CD4-positive, alpha-beta T cell (primary cell): ENCODE measurements at places on chromosomes 5 and 9. TPM values are rescaled to one million over a fixed set of nuclear protein-coding genes. Genes with fewer than 3 reads are reported as not detected.

STOM gene
- total RNA-seq: 27.9 TPM

PAPPA gene
- 0.03 TPM for total RNA-seq

DNA sequence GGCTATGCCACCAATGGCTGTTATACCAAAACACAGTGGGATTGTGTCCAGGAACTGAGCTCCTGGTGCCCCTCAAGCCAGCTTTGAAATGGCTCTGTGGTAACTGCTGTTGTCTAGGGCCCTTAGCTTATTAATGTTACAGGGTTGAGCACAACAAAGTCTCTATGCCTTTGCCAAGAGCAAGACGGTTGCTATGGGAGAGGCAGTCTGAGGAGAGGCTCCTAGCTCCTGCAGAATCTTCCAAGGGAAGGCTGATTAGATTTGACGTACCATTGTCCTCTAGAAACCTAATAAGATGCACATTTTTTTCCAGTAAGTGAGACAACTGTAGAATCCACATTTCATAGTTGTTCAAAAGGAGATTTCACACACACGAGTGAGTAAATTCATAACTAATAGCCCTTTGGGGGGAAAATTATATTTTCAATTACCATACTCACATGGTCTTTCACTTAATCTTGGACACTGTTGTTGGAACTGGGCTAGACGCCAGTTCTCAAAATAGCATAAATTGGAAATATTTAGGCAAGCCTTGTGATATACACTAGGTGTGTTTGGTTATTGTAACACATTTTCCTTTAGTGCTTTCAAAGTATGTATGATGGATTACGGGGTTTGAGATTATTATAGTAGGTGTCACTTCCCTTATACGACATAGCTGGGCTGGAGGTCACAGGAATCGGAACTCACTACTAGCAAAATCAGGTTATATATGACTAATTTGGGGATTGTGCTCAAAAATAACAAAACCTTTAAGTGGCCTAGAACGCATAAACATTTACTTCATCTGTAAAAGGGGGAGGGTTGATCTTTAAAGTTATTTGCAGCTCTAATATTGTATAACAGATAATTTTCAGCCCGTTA is 186.3 kb upstream of the EGFLAM start:
- H3K27me3 ChIP-seq: no peaks in the 10 kb centered on the region
- no peak for DNase-seq
- H3K4me1 ChIP-seq: no peaks in the 10 kb centered on the region
- no peak overlapping the region for H3K4me3 ChIP-seq
- H3K36me3 ChIP-seq: no peaks in the 10 kb centered on the region
- no peak overlapping the region for H3K27ac ChIP-seq

PFN3 gene
- total RNA-seq: not detected

DNA sequence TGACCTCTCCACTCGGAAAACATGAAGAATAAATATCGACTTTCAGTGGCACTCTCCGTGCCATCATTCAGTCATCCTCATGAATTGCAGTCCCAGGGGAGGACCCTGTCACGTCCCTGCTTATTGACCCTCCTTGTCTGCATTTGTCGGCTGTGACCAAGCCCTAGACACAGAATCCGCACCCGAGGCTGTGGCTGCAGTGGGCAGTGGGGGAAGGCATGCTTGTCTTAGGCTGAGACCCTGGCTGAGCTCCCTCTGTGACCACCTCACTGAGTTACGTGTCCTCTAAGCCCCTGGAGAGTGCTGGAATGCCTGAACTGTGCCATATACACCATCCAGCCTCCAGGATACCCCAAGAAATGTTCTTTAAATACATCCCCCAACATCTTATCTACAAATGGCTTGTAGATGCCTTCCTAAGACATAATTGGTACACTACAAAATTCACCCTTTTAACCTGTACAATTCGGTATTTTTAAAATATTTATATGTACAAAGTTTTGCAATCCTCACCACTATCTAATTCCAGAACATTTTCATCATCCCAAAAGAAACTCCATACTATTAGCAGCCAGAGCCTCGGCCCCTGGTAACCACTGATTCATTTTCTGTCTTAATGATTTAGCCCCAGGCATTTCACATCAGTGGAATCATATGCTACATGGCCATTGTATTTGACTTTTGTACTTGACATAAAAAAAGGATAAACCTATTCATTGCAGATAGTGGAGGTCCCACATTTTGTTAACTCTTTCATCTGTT is 80.8 kb upstream of the ICE1 start:
- no peak overlapping the region for H3K27ac ChIP-seq
- no peak overlapping the region for H3K4me3 ChIP-seq
- no peaks in the 10 kb centered on the region for H3K4me1 ChIP-seq
- no peak for DNase-seq
- H3K36me3 ChIP-seq: no peaks in the 10 kb centered on the region
- no peaks in the 10 kb centered on the region for H3K27me3 ChIP-seq

FAM153A gene
- 115 TPM for total RNA-seq

HARS1 gene
- 53.5 TPM for total RNA-seq

ITK gene
- total RNA-seq: 289 TPM

- H3K27me3 ChIP-seq: no peaks in the 10 kb centered on the region
- no peak overlapping the region for H3K27ac ChIP-seq
- no peak overlapping the region for H3K4me3 ChIP-seq
- no peaks in the 10 kb centered on the region for H3K4me1 ChIP-seq
Measured at GRCh38 chr9:127283917-127284497, 19.4 kb downstream of the GARNL3 start.

SEMA6A gene
- total RNA-seq: not detected

DNA sequence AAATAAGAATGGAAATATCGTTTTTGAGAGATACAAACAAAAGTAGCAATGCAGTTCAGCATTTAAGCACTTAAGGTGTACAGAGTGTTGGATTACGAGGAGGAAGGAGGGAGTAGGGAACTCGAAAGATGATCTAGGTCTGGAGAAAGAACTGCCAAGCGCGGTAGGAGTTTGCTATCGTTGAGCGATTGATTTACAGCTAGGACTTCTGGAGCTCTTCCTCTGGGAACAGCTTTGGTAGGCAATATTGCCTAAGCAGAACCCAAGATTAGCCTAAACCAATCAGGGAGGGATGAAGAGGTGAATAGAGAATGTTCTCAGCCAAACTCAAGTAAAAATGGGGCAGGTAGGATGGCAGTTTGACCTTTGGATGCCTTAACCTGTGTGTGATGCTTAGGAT is 965 bp downstream of the CLTA start:
- peaks cover 7% of the 10 kb centered on the region for H3K36me3 ChIP-seq
- H3K4me1 ChIP-seq: peaks cover 44% of the 10 kb centered on the region
- peak overlapping the region; percentile 62 for H3K4me3 ChIP-seq
- no peaks in the 10 kb centered on the region for H3K27me3 ChIP-seq
- no peak overlapping the region for H3K27ac ChIP-seq

DNA sequence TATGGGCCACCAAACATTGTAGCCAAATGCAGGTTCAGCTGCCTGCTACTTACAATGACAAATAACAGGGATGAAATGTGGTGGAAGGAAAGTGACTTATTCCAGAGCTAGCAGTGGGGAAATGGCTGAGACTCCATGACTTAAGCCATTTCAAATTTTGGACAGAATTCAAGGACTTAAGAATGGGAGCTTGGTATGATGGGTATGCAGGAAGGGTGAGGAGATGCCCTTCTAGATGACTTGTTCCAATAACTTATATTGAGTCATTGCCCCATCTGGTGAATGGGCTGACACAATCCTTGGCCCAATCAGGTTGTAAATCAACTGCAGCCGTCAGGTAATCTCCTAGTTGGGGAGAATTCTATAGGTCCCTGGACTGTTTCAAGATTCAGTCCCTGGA is 230.7 kb upstream of the SGCD start:
- H3K4me3 ChIP-seq: no peak overlapping the region
- DNase-seq: no peak
- H3K36me3 ChIP-seq: no peaks in the 10 kb centered on the region
- H3K27ac ChIP-seq: no peak overlapping the region
- H3K4me1 ChIP-seq: no peaks in the 10 kb centered on the region

NMUR2 gene
- not detected for total RNA-seq

GRCh38 chr5:169801781-169802180 is 164.7 kb downstream of the DOCK2 start:
- H3K4me3 ChIP-seq: no peak overlapping the region
- no peak overlapping the region for H3K27ac ChIP-seq
- peaks cover 9% of the 10 kb centered on the region for H3K4me1 ChIP-seq
- no peaks in the 10 kb centered on the region for H3K27me3 ChIP-seq
- DNase-seq: no peak

SLC6A3 gene
- 0.08 TPM for total RNA-seq

DNA sequence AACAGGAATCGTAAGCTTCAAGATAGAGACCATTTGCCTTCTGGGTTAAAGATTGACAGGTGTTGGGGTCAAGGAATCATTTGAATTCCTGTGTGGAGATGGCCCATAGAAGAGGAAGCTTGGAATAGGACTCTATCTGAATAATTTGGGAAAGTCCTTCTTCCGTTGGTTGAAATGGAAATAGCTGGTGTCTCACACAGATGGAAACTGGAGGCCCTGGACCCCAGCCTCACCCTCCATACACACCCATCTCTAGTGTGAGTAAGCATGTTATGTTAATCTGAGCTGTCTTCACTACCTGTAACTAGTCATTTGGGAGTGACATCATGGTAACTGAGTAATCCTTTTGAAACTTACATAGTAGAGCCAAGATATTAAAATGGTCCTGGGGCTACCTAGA is 184.4 kb downstream of the CD180 start:
- no peak overlapping the region for H3K4me3 ChIP-seq
- peaks cover 12% of the 10 kb centered on the region for H3K4me1 ChIP-seq
- no peak for DNase-seq
- no peaks in the 10 kb centered on the region for H3K27me3 ChIP-seq

- H3K36me3 ChIP-seq: no peaks in the 10 kb centered on the region
- H3K4me3 ChIP-seq: peak overlapping the region; percentile 81
- peaks cover 61% of the 10 kb centered on the region for H3K4me1 ChIP-seq
Measured at GRCh38 chr5:139392324-139392677, 2.6 kb upstream of the MZB1 start.

IFNA13 gene
- total RNA-seq: not detected

DNA sequence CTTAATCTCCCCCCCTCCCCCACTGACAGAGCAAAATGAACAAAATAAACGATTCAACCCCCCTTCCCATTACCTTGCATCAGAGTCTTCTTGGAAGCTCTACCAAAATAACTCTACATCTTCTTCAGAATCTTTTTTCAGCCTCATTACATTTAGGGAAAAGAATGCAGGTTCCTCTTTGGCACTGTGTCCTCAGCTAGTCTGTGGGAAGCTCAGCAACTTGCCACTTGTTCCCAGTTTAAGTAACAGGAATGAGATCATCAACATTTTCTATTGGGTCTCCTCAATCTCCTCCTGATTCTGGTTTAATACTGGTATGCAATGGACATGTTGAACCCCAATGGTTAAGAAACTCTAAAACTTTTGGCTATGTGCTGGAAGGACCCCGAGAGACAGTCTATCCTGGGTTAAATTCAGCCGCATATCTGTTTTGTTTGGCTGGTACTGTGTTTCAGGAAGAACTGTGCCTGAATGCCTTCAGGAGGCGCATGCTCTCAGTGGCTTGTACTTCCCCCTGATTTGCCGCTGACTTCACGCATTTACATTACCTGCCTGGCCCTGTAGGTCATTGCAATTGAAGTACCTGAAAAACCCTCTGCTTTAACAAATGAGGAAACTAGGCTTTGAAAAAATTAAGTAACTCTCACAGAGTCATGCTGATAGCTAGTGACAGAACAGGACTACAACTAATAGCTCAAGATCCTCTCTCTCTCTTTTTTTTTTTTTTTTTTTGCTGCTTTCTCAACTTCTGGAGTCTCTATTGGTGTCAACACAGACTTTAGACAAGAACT is 78.1 kb upstream of the HMHB1 start:
- no peak overlapping the region for H3K27ac ChIP-seq
- no peak overlapping the region for H3K4me3 ChIP-seq
- no peaks in the 10 kb centered on the region for H3K36me3 ChIP-seq
- H3K27me3 ChIP-seq: no peaks in the 10 kb centered on the region

- H3K27me3 ChIP-seq: no peaks in the 10 kb centered on the region
- H3K27ac ChIP-seq: no peak overlapping the region
- no peak overlapping the region for H3K4me3 ChIP-seq
- no peaks in the 10 kb centered on the region for H3K4me1 ChIP-seq
- no peak for DNase-seq
Measured at GRCh38 chr5:124370601-124371000, 375.8 kb downstream of the ZNF608 start.

- H3K36me3 ChIP-seq: no peaks in the 10 kb centered on the region
- no peaks in the 10 kb centered on the region for H3K4me1 ChIP-seq
- no peak for DNase-seq
Measured at GRCh38 chr9:123522251-123522650, 166.3 kb downstream of the CRB2 start.

PNPLA7 gene
- total RNA-seq: 8.4 TPM

DNA sequence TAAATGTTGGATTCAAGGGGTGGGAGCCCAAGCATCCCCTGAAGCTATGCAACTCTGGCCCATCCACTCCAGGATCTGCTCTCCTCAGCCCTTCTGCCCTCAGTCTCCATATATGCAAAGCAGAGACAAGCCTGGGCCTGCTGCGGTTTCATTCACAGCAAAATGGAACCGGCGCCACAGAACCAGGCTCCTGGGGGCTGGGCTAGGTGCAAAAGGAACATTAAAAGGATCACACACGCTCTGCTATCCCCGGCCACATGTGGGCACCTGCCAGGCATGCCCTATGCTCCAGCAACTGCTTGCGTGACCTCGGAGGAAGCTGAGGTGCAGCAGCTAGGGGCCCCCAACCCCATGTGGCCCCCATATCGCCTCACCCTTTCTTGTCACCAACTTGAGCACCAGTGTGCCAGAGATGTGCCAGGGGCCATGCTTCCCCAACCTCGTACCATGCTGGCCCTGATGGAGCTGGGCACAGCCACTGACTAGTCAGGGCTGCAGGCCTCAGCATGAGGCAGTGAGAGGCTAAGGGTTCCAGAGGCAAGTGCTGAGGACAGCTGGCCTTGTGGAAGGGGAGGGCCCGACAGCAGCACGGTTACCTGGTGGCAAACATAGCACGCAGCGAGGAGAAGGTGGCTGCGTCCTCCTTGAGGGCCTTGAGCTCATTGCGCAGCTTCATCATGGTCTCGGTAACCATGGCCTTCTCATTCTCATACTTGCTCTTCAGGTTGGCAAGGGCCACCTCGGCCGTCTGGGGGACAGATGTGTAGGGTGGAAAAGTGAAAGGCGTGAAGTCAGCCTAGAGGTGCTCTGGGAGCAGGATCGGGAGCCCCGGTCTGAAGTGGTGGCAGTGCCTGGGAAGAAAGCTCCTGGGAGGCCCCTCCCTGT is 47.2 kb downstream of the BICD2 start:
- DNase-seq: no peak
- H3K4me1 ChIP-seq: peaks cover 12% of the 10 kb centered on the region
- no peak overlapping the region for H3K4me3 ChIP-seq
- H3K27me3 ChIP-seq: no peaks in the 10 kb centered on the region

SKP2 gene
- 6.3 TPM for total RNA-seq

- no peak overlapping the region for H3K27ac ChIP-seq
- no peaks in the 10 kb centered on the region for H3K4me1 ChIP-seq
- H3K4me3 ChIP-seq: no peak overlapping the region
- H3K36me3 ChIP-seq: no peaks in the 10 kb centered on the region
- DNase-seq: no peak
- no peaks in the 10 kb centered on the region for H3K27me3 ChIP-seq
Measured at GRCh38 chr5:123273984-123274383, 149.2 kb downstream of the CEP120 start.
